Right lung (tissue), 10 donors: ENCODE measurements at places on chromosomes 6 and 20. TPM values are rescaled to one million over a fixed set of nuclear protein-coding genes. Genes with fewer than 3 reads are reported as not detected.
A peak's percentile ranks its signal among the peaks of the same experiment; 100 is the strongest.

HTR1E gene
- 0.51 TPM for polyA plus RNA-seq

DNA sequence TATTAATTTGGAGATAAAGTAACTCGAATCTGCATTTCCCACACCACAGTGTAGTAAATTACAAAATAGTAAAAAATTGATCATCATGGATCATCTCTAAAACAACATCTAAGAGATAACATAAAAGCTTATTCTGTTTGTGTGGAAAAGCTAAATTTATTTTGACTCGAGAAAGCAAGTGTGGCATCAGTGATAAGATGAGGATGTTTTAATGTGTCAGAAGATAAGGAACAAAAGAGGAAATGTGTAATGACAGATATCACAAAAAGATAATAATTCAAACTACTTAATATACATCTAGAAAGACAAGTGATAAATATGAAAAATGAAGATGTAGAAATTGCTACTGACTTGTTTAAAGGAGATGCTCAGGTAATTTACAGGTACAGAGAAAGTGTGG, 74.1 kb downstream of the DNAH8 start:
- DNase-seq = no peak

- no peak for DNase-seq
These were observed 37.7 kb upstream of the DEFB112 start for GRCh38 chr6:50087231-50087954.

GRCh38 chr20:48957053-48957481, 35.6 kb downstream of the ARFGEF2 start:
- no peak for DNase-seq

- no peak for DNase-seq
These were observed 344.2 kb downstream of the RFPL4B start for GRCh38 chr6:112691289-112691688.

GHRH gene
- not detected for polyA plus RNA-seq

SLC2A10 gene
- polyA plus RNA-seq = 21.0 TPM

GRCh38 chr20:53202777-53203176, 230.6 kb downstream of the TSHZ2 start:
- DNase-seq = no peak

GRCh38 chr6:31131595-31131994, 7.3 kb downstream of the PSORS1C2 start:
- DNase-seq = no peak

TP53RK gene
- 16.5 TPM for polyA plus RNA-seq

FNDC11 gene
- 0.71 TPM for polyA plus RNA-seq

DNA sequence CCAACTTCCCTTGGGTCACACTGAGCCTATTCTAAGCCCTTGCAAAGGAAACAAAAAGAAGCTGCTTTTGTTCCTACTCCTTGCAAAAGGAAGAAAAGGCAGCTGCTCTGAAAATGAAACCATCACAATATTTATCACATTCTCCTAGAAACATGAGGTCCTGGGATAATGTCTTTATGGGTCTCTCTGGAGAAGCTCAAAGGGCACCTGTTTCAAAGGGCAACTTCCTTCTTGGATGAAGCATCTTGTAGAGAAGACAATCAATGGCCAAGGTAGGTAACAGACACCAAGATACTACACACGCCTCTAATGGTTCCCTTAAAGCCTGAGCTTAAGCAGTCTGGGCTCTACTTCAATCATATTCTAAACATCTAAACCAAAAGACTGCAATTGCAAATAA, 10.4 kb downstream of the ELOVL5 start:
- DNase-seq = no peak

ZNF831 gene
- polyA plus RNA-seq = 0.15 TPM

GRCh38 chr6:169978615-169979161, 227.3 kb downstream of the ERMARD start:
- peak; percentile 28 for DNase-seq
